DMS79 (cell line): ENCODE measurements at places on chromosomes 11 and 22.

GRCh38 chr11:82994604-82995230 is 77.0 kb downstream of the RAB30 start:
- DNase-seq, result no peak

GRCh38 chr11:40204228-40204627 is 1255.2 kb downstream of the LRRC4C start:
- DNase-seq, result no peak

GRCh38 chr11:8309862-8310261 is 46.2 kb upstream of the LMO1 start:
- no peak for DNase-seq

- DNase-seq, result no peak
These were observed 420.9 kb downstream of the METTL15 start for GRCh38 chr11:28529046-28529445.

DNA sequence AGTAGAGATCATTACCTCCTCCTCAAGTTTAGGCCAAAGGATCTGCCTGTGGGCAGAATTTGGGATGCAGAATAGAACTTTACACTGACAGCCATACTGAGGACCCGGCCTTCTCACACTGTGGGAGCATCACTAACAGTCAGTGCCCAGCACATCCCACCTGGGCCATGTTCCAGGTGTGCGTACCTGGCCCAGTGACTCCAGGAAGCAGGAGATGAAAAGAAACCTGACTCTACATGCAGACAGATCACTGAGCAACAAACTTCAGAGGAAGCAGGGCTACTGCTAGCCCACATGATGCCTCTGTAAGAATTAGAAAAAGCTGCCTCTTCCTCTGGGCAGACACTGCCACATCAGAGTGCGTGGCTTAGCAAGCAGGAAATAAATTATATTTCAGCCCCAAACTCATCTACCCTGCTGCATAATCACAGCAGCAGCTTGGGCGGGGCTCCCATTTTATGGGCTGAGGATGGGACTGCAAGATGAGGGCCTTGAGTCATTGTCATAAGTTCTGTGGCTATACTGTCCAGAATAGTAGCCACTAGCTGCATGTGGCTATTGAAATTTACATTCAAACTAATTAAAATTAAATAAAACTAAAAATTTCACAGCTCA is 6.0 kb upstream of the LMO2 start:
- DNase-seq, result no peak

DNA sequence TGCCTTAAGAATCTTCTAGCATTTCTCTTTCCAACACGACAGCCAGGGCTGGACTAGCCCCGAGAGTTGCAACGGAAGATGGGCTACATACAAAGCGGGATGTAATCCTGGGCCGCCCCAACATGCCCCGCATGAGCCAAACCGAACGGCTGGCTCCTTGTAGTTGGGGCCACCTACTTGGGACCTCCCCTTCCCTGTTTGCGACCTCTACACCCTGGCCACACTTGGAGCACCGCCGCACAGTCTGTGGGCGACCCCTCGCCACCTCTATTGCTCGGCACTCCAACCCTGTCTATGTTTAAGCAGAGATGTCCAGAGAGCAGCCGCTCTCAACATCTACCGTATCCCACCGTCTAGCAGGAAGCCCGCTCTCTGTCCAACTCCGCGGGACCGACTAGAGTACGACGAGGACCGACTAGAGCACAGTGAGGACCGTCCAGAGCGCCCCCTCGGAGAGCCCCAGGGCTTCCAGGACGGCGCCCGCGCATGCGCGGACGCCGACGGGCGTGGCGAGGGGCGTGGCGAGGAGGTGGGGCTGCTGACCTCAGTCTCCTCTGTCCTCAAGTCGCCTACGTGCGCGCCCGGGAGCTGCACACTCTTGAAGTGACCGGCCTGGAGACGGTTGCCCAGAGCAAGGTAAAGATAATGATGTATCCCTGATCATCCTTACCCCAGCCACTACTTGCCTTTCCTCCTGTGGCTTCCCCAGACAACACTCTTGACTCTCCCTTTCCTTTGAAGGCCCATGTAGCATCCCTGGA is 32.3 kb downstream of the NEAT1 start:
- DNase-seq, result peak; percentile 80
